ENCODE measurements at places on chromosomes 5 and 9.
A peak's percentile ranks its signal among the peaks of the same experiment; 100 is the strongest.

GRCh38 chr5:97854871-97855762, 672.1 kb upstream of the RIOK2 start:
- no peak for DNase-seq

DNA sequence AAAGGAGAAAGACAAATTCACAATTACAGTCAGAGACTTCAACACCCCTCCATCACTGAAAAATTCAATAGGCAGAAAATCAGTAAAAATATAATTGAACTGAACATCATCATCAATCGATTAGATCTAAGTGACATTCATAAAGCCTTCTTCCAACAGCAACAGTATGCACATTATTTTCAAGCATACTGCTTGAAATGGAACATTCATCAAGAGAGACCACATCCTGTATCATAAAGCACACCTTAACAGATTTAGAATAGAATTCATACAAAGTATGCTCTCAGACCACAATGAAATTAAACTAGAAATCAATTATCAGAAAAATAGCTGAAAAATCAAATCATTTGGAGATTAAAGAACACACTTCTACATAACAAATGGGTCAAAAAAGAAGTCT, 39.1 kb downstream of the ERMP1 start:
- DNase-seq = peak; percentile 7

DNA sequence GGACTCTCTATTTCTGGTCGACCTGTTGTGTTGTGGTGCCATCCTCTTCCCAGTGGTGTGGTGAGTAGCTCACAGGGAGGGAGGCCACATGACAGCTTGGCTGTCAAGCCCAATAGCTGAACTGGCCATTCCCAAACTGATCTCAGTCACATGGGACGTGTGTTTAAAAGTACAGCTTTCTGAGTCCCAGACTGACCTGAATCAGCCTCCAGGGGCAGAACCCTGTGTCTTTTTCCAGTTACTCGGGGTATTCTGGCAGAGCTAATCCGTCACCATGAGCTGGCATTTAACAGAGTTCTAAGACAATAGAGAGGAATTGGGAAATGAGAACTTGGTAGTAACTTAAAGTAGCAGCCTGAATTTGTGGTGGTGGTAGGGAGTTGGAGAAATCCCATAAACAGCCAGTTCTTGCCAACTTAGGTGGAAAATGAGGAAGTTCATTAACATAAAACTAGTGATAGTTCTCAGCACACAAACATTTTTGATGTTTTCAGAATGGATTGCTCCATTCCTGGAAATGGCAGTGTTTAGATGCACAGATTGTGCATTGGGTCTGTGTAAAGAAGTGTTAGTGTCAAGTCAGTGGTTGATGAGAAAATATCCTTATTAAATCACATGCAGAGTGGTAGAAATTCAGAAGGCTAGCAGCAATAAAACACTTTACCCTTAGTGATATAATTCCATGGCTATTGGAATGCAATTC, 50.9 kb downstream of the GPR107 start:
- DNase-seq = no peak

GRCh38 chr5:38413696-38414095, 142.8 kb downstream of the LIFR start:
- no peak for DNase-seq

DNA sequence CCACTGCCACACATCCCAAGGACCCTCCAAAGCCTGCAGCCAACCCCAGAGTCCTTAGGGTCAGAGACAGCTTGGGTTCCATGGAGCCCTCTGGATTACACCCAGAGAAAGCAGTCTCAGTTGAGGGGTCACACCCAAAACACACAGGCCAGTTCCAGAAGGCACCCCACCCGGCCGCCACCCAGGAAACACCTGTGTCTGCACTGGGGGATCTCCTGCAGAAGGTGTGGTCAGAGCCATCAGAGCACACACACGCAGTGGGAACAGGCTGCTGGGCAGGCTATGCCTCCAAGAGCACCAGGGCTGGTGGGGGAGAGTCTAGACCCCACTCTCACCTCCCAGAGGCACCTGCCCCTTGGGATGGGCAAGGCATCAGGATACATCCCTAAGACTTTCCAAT, 27.3 kb downstream of the NIPAL4 start:
- DNase-seq = no peak

DNA sequence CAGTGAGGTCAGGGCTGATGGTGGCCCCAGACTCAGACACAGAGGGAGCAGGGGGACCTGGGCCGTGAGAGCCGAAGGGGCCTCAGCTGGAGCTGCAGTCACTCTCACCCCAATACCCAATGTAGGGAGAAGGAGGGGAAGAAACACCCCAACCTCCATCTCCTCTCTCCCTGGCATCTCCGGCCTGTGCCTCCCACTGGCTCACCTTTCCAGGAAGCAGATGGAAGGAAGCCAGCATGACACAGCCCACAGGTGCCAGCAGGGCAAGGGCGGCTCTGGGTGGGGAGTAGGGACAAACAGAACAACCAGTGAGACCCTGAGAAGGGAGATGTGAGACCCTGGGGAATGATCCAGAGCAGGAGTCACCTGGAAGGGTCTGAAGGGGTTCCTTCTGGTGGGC, 3.0 kb upstream of the CRB2 start:
- no peak for DNase-seq

- no peak for DNase-seq
Observed at GRCh38 chr5:138037271-138037670, 4.4 kb upstream of the FAM13B start.

GRCh38 chr9:123713282-123713681, 216.6 kb downstream of the DENND1A start:
- no peak for DNase-seq

- no peak for DNase-seq
Observed at GRCh38 chr9:108331596-108331995, 524.2 kb downstream of the ACTL7B start.

- no peak for DNase-seq
Observed at GRCh38 chr5:78819166-78819565, 165.9 kb downstream of the ARSB start.

GRCh38 chr9:119284587-119285337, 84.5 kb downstream of the BRINP1 start:
- DNase-seq = no peak

- no peak for DNase-seq
Observed at GRCh38 chr5:140038373-140038957, 4.6 kb downstream of the NRG2 start.

GRCh38 chr9:4739587-4740387, 1.2 kb downstream of the AK3 start:
- DNase-seq = no peak

All from CD4-positive, alpha-beta T cell treated with Interleukin-6 at 100 ng/mL for 8 hours (primary cell).